ENCODE measurements at places on chromosomes 16 and 17.
A peak's percentile ranks its signal among the peaks of the same experiment; 100 is the strongest.

DNA sequence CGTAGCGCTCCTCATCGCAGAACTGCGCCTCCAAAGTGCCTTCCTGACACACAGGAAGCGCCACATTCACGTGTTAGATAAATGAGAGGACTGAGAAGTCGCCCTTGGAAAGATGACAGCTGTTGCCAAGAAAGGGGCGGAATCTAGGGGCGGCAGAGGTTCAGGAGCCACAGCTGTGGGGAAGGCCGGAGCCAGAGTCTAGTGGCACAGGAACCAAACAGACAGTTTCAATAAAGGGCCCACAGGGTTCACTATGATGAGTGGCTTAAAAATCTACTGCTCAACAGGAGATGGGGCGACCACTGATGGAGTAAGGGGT is 4.7 kb downstream of the FLCN start:
- no peak for DNase-seq

- peak; percentile 76 for DNase-seq
These were observed 2.0 kb downstream of the ZNF771 start for GRCh38 chr16:30409125-30410060.

- peak; percentile 65 for DNase-seq
These were observed 5.3 kb downstream of the MNT start for GRCh38 chr17:2395258-2396181.

DNA sequence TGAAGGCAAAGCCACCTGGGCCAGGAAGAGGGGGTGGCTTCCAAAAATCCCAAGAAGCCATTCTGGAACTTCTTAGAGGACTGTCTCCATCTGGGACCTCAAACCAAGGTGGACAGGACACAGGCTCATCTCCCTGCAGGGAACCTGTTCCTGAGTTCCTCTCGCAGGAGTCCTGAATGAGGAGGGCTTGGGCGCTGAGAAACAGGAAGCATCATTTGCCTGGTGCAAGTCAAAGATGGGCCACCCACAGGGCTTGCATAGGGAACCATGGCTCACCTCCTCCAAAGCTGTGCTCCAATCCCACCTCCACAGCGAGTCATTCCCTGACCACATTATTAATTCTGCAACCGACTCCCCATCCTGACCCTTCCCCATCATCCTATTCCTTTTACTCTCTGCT is 55.0 kb upstream of the RPL38 start:
- DNase-seq: no peak

- DNase-seq: no peak
These were observed 5.2 kb downstream of the LITAFD start for GRCh38 chr16:8887431-8887765.

- no peak for DNase-seq
These were observed 3.4 kb downstream of the SLC16A5 start for GRCh38 chr17:75090871-75091854.

DNA sequence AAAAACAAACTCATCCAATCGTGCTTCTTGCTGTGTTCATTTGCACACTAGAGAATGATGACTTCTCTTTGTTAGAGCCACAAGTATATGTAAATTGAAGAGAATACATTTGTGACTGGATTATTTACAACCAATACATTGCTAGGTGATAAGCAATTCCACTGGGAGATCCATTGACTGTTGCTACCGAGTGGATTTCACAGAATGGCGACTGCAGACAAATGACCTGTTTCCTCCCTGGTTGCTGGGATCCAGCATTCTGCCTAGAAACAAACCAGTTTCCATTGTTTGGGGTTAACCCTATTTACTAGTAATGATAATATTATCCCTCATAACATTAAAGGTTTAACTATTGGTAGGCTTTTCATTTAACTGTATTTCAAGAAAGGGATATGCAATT is 36.9 kb upstream of the CPHXL start:
- DNase-seq: no peak

DNA sequence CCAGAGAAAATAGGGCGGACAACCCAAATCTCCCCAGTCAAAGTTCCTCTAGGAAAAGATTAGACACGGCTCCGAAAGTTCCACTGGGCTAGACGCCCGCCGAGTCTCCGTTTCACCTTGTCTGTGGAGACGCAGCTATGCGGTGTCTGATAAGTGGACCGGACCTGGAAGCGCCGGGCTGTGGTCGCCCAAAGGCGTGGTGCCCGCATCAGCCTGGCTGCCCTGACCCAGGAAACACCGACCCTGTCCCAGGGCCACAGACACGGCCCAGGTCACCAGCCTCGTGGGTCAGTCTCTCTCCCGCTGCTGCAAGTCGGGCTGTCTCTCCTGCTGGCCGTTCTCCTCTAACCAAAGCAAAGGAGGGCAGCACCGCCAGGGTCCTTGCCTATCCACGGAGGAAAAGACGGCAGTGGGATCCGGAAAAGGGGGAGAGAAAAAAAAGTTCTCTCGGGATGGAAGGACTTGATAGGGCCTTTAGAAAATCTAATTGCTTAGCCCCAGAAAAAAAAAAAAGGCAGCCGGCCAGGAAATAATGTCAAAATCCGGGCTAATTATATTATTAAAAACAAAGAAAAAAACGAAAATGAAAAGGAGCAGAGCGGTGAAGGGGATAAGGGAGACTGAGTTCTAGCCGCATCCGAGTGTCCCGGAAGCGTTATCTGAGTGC is 13.9 kb upstream of the FOXF1 start:
- DNase-seq: no peak

DNA sequence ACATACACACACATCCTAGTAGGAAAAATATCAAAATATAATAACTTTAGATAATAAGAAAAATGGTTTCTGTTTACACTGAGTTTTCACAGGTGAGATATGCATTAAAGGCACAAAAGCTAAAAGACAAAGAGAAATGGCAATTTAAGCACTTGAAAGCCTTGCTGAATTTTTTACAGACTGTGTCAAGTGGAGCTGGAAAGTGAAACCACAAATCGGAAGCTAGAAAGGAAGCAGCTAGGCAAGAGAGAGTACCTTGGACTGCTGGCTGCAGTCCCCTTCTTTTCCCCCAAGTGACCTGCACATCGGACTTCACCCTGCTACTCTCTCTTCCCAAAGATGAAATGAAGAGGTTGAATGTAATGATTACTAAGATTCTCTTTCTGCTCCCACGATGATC is 135.1 kb downstream of the CDH13 start:
- DNase-seq: peak; percentile 66

GRCh38 chr16:5891296-5891695 is 793.7 kb upstream of the EEF2KMT start:
- DNase-seq: no peak

DNA sequence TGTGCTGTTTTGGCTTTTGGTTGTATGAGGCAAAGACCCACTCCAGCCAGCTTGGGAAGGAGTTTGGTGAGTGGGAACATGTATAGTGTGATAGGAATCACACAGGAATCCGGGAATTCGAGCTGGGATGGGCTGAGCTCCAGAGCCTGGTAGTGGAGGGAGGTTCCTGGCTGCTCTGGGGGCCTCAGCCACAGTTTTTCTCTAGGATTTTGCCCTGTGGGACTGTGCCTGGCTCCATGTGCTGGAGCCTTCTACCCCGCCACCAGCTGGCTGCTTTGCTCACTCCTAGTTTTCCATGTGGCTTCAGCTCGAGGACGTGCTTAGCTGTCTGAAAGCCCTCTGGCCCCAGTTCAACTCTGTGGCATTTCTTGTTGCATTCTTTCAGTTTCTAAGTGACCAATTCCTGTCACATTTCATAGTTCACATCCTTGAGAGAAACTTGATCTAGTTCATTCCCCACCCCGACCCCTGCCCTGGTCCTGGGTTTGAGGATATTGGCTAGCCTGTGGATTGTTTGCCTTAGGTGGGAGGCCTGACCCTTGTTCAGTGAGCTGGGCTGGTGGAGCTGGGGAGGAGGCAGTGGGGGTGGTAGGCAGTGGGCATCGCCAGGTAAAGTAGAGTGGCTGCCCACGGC is 5.0 kb downstream of the SEC14L1 start:
- peak; percentile 82 for DNase-seq

GRCh38 chr16:14211856-14212543 is 140.9 kb downstream of the MRTFB start:
- DNase-seq: no peak

- peak; percentile 40 for DNase-seq
These were observed 58.3 kb downstream of the SPACA3 start for GRCh38 chr17:33049781-33050414.

GRCh38 chr16:73887911-73888310 is 408.7 kb upstream of the PSMD7 start:
- DNase-seq: no peak

GRCh38 chr17:6505425-6506142 is 50.8 kb downstream of the PITPNM3 start:
- DNase-seq: peak; percentile 14

DNA sequence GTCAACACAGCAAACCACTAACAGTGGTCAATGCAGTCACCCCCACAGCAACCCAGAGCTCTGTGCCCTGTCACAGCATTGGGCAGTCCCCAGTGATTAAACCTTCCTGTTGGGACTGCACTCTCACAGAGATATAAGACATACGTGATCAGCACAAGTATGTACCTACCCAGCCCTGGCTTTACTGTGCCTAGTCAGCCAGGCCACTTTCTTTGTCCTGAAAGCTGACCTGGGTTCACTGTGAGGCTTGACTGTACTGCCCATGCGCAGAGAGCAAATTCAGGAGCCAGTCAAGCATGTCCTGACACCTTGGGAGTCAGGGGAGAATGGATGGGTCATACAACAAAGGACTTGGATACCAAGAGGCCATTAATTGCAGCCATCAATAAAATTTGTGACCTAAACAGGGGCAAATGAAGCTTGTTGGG is 10.9 kb upstream of the TMEM170A start:
- no peak for DNase-seq

All from iris pigment epithelial cell (primary cell).